ENCODE measurements at places on chromosomes 2 and 18.

DNA sequence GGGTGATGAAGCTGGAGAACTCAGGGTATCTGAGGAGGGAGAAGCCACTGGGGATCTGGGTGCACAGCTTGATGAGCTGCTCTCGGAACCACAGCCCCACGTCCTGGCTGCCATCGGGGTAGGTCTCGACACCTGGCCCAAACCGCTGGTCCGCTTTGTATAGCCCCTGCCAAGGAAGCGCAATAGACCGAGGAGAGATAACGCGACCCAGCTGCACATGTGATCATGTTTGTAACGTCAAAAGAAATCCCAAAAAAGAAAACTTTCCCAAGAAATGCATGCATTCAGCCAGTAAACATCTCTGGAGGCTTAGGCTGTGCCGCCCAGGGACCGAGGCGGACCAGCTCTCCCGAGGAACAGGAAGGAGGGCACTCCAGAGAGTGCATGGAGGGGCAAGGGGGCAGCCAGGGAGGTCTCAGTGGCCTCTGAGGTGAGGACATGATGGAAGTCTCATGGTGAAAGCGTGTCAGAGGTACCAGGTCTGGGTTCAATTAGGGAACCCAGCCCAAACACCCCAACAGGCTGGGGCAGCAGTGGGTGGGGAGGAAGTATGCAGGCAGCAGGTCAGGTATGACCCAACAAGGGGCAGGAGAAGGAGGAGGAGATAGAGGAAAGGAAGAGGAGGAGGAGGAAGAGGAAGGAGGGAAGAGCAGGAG is 28.3 kb downstream of the ANKMY1 start:
- no peak for DNase-seq

DNA sequence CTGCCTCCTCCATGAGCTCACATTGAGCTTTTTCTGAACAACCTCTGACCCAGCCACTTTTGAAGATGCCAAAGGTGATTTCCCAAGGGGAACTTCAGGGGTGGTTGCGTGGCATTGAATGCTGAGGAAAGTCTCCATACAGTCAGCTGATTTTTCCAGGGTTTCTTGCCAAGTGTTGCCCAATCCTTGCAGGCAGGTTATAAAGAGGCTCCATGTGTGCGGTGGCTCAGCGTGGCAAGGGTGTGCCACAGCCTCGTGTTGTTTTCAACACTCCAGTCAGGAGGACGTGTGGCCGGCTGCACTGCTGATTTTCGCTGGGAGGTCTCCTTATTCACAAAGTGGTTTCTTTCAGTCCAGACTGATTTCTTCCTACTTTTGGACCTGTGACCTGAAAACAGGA is 81.4 kb upstream of the GATA6 start:
- no peak for DNase-seq

DNA sequence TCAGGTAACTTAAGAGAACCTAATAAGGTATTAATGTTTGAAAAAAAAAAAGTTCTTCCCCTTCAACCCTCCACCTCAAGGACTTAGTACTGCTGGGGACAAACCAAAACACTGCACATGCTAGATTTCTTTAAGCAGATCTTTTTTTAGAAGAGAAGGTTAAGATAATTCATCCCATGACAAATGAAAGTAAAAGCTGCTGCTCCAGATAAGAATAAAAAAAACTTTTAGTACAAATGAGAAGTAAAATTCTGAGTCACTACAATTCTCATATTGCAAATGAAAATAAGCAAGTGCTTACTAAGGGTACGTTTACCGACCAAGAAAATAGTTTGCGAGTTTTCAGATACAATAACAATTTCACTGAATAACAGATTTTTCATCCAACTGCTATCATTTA is 8.9 kb downstream of the STAM2 start:
- no peak for DNase-seq

DNA sequence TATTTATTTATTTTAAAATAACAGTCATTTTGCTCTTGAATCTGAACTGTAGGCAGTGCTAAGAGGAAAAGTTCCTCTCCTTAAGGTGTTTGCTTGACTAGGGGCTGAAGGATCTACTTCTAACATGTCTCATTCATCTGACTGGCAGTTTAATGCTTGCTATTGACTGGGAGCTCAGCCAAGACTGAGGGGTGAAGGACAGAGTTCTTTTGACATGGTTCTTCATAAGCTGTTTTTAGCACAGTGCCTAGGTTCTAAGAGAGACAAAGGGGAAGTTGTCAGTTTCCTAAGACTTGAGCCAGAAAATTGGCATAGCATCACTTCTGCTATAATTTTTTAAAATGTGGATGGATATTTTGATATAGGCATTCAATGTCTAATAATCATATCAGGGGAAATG is 73.0 kb downstream of the COMMD1 start:
- peak; percentile 50 for DNase-seq

- no peak for DNase-seq
Observed at GRCh38 chr2:86577817-86578456, 14.7 kb upstream of the CHMP3 start.

DNA sequence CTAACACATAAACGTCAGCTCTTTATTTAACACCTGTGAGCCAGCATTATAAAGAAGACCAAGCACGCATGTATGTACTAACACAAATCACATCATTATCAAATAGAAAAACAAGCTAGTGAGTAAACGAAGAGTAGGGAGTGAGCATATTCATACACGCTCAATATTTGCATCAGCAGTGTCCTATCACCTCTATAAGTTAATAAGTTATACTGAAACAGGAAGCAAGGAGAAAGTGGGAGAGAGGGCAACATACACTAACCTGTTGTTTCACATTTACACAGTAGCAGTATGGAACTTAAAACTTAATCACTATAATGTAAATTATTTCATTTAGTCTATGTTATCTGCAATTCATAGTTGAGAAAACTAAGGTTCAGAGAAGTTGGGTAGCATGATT is 321.5 kb upstream of the TANK start:
- DNase-seq, result no peak

DNA sequence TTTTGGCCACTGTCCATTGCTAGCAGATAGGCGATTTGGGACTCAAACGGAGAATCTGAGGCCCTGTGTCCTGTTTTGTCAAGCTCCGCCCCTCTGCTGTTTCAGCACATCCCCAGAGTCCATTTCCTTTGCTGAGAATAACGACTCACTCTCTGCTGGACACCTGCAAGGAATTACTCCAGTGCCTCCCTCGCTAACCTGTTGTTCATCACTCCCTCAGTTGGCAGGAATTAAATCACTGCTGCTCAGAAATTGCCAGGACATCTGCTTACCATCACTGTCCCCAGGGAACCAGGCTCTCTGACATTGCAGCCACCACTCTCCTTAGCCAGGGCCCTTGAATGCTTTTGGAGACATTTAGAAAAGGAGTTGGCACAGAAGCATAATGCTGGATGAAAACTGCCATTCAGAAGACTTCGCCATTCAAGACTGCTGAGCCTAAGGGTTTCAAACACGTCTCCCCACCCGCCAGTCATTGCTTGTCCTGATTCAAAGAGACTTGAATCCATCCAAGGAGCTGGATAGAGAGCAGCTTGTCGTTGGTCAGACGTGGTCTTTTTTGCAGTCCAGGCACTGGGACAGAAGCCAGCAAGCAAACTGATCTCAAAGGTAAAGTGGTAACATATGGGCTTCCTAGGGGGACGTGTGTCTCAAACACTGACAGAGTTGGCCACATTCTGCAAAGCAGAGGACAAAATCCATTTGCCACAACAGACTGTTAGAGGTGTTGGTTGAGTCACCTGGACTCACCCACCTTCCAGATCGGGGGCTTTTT is 155.3 kb downstream of the UXS1 start:
- no peak for DNase-seq

GRCh38 chr18:21739604-21740537 is 721 bp upstream of the MIB1 start:
- no peak for DNase-seq

DNA sequence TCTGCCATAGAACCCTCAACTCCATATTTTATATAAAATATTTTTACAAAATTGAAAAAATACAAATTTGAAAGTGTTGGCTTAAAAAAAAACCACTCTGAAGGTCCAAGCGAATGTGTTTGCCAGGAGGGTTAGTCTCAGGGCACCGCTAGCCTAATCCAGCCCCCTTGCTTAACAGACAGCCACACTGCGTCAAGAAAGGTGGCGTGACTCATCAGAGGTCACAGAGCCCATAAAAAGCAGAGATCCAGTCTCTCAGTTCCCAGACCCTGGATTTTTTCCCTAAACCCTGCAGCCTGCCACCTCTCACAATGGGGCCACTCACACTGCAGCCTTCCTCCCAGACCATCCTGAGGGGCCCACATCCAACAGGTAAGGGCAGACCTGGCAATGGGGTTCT is 3.9 kb upstream of the TNS1 start:
- DNase-seq, result no peak

GRCh38 chr2:175965773-175966172 is 36.3 kb downstream of the LNPK start:
- DNase-seq, result no peak

DNA sequence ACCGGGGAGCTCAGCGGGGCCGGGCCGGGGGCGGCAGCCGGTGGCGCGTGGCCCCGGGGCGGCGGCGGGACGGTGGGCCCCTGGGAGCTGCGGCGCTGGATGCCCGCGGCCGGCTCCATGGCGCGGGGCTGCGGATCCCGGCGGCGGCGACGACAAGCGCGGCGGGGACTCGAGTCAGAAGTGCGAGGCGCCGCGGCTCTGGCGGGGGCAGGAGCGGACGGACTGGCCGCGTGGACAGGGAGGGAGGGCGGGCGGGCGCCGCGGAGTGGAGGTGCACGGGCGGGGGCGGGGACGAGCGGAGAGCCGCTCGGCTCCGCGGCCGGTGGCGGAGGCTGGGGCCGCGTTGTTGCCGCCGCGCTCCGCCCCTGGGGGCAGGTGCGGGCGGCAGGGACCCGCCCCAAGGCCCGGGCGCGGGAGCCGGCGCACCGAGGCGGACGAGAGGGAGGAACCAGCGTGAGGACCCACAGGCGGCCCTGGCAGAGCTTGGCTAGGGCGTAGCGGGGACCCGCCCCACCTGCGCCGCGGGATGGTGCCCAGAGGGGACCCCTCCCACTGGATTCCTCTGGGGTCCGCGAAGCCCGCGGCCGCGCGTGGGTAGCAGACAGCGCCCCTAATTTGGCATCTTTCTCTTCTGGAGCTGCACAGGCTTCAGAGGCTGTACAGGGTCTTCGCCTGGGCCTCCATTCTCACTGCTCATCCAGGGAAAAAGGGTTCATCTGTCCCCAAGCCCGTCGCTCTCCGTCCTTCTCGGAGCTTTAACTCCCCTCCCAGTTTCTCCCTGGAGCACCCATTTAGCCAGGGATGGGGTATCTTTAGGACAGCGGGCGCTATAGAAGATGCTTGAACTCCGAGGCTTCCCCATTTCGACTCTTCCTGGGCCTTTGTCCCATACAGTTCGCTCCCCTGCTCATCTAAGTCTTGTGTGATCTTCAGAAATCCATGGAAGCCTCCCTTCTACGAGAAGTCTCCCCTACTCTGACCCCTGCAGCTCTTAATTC is at the start of gene TMEM163:
Gene TMEM163, minus strand, starts transcription at position 184 of the 998 bp plus-strand sequence.
- peak; percentile 31 for DNase-seq

DNA sequence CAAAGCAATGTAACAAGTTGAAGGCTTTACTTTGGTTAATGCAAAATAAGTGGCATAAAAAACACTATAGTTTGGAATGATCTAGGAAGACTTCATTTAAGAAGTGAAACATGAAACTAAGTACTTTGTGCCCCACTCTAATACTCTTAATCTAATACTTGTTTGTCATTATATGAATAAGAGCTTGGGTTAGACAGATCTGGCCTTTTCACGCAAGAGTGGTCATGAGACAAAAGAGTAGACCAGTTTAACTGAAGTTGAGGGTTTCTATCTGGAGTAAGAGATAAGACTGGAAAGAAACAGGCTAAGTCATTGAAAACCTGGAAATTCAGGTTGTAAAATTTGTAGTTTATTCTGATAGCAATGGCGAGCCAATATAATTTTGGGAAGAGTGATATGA is 2.8 kb downstream of the SLC30A6 start:
- DNase-seq, result no peak

Data from NCI-H1105 treated with DMSO at 0.1 percent for 48 hours (cell line).